Myometrial cell (primary cell): ENCODE measurements at places on chromosomes 4 and X. TPM values are rescaled to one million over a fixed set of nuclear protein-coding genes. Genes with fewer than 3 reads are reported as not detected.

ERCC6L gene
- total RNA-seq = 2.6 and 3.5 TPM in 2 replicates

CYLC1 gene
- total RNA-seq = not detected in 2 replicates

PNMA3 gene
- total RNA-seq = not detected in 2 replicates

USP17L10 gene
- not detected in 2 replicates for total RNA-seq

IQCM gene
- not detected in 2 replicates for total RNA-seq

FSTL5 gene
- 0.18 TPM in 1 of 2 replicates, not detected in the other for total RNA-seq

ZNF157 gene
- total RNA-seq = under 0.01 TPM in 1 of 2 replicates, not detected in the other

COX7B2 gene
- total RNA-seq = not detected in 2 replicates

GYG2 gene
- 2.1 and 8.1 TPM in 2 replicates for total RNA-seq

SLC10A7 gene
- 8.6 and 16.0 TPM in 2 replicates for total RNA-seq

FAM184B gene
- total RNA-seq = not detected in 2 replicates

GABRE gene
- total RNA-seq = 1.9 and 4.3 TPM in 2 replicates

CHRDL1 gene
- 3.2 and 4.3 TPM in 2 replicates for total RNA-seq

CT45A1 gene
- not detected in 2 replicates for total RNA-seq

TRIM75 gene
- total RNA-seq = not detected in 2 replicates

AMER1 gene
- total RNA-seq = 0.58 and 0.89 TPM in 2 replicates

GAB3 gene
- total RNA-seq = 0.58 and 0.89 TPM in 2 replicates

HELT gene
- total RNA-seq = not detected in 2 replicates

GC gene
- not detected in 2 replicates for total RNA-seq

SYNPO2 gene
- 6.9 and 10.8 TPM in 2 replicates for total RNA-seq

GUCY1B1 gene
- total RNA-seq = 3.5 and 3.7 TPM in 2 replicates

AMBN gene
- not detected in 2 replicates for total RNA-seq

CYBB gene
- not detected in 2 replicates for total RNA-seq

PDHA2 gene
- not detected in 2 replicates for total RNA-seq

LRP2BP gene
- total RNA-seq = 0.18 TPM in 1 of 2 replicates, not detected in the other

SSX2 gene
- total RNA-seq = not detected in 2 replicates

CEP44 gene
- 10.8 and 14.1 TPM in 2 replicates for total RNA-seq

AKAP4 gene
- total RNA-seq = not detected in 2 replicates

SCML2 gene
- 0.29 and 0.71 TPM in 2 replicates for total RNA-seq

NMU gene
- total RNA-seq = not detected in 2 replicates

SGMS2 gene
- total RNA-seq = 39.8 and 100 TPM in 2 replicates

ACTRT1 gene
- not detected in 2 replicates for total RNA-seq

TMPRSS11F gene
- total RNA-seq = not detected in 2 replicates

AKAP17A gene
- total RNA-seq = 19.9 and 21.4 TPM in 2 replicates

CXCR3 gene
- not detected in 2 replicates for total RNA-seq

TAF1 gene
- 10.8 and 13.3 TPM in 2 replicates for total RNA-seq

IDH3G gene
- total RNA-seq = 87.9 and 122 TPM in 2 replicates

ADGRG2 gene
- total RNA-seq = not detected in 2 replicates

NDP gene
- 0.29 and 0.35 TPM in 2 replicates for total RNA-seq

WAS gene
- total RNA-seq = 0.58 TPM in 1 of 2 replicates, not detected in the other

MAGEA8 gene
- not detected in 2 replicates for total RNA-seq

PPARGC1A gene
- under 0.01 TPM in 1 of 2 replicates, not detected in the other for total RNA-seq

GDPD2 gene
- not detected in 2 replicates for total RNA-seq

ZNF711 gene
- 0.18 and 0.29 TPM in 2 replicates for total RNA-seq

MOB1B gene
- 9.5 and 10.3 TPM in 2 replicates for total RNA-seq

GLRB gene
- 3.5 and 9.7 TPM in 2 replicates for total RNA-seq

CXorf49 gene
- total RNA-seq = not detected in 2 replicates

IGFBP7 gene
- 415 and 416 TPM in 2 replicates for total RNA-seq

ZCCHC12 gene
- not detected in 2 replicates for total RNA-seq

SPANXN3 gene
- total RNA-seq = not detected in 2 replicates

MAGEA6 gene
- total RNA-seq = not detected in 2 replicates

PIN4 gene
- total RNA-seq = 9.7 and 10.7 TPM in 2 replicates

FGF2 gene
- 11.5 and 18.3 TPM in 2 replicates for total RNA-seq
